ENCODE measurements at places on chromosomes 6 and 20.

DNA sequence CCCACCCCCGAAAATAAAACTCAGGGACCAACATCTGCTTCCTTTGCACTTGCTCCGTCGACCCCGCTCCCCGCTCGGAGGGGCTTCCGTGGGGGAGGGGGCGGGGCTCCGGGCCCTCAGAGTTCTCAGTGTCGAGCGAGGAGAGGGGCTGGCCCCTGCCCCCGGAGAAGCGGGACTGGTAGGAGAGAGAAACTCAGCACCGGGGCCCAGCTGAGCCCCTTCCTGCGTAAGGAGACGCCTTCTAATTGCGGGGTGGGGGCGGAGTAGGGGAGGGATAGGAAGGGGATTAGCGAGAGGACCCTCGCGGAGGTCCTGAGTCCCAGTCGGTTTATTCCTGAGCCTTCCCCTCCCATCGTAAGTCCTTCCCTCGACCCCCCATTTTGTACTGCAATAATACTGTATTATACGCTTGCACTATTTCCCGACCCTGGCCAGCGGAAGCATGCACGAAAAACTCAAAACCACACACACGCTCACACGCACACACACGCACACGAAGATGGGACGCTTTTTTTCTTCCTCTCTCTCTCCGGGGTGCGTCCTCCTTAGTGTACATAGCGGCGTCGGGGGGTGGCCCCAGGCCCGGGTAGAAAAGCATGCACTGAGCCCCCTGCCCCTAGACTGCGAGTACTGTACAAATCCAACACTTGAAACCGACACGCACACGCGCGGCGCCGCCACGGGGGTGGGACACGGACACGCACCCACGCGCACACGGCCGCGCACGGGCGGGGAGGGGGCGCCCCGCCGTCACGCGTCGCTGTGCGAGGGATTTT lies 22.1 kb upstream of the SLC22A7 start:
- no peak for DNase-seq

- DNase-seq, result no peak
These were observed 208.7 kb upstream of the PMEPA1 start for GRCh38 chr20:57918551-57918950.

DNA sequence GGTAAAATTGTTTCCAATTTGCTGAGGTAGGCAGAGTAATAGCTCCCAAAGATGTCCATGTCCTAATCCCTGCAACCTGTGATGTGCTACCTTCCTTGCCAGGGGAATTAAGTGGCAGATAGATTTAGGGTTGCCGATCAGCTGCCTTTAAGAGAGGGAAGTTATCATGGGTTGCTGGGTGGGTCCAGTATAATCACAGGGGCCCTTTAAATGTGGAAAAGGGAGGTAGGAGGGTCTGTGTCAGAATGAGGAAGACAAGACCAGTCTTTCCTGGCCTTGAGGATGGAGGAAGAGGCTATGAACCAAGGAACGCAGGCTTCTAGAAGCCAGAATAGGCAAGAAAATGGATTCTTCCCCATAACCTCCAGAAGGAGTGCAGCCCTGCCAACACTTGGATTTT lies 50.7 kb downstream of the CTCFL start:
- DNase-seq, result no peak

- no peak for DNase-seq
These were observed 74.6 kb downstream of the PHACTR3 start for GRCh38 chr20:59678951-59679350.

GRCh38 chr6:45421709-45422502 lies 44.2 kb upstream of the SUPT3H start:
- peak; percentile 73 for DNase-seq

DNA sequence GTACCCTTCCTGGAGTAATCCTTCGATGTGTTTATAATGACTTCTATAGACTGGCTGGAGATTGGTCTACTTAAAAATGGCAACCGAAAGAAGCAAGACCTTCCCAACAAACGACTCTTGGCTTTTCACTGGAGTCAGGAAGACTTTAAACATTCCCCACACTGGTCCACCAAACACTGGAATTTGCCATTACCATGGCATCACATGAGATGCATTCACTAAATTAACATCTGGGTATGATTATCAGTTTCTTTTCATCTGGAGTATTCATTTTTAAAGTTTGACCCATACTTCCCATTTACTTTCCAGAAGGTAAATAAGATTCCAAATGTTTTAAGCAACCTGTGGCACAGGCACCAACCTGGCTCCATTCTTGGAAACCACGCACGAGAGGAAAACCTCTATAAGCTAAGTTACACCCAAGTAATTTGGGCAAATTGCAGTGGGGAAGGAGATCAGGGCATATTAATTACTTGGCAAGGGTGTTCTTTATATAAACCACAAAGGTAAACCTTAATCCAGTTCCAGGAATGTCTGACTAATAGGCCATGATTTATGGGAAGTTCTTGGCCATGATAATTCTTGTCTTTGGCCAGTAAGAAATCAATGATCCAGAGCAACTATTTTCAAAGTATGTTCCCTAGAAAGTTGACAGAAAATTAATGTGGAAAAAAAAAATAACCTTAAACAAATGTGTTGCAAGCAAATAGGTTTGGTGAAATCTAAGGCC lies 190.0 kb upstream of the COL21A1 start:
- peak; percentile 18 for DNase-seq

Measured in LoVo (cell line).